ENCODE measurements at places on chromosomes 16 and 17.

- DNase-seq: no peak
Measured at GRCh38 chr16:7355758-7356157, 23.1 kb downstream of the RBFOX1 start.

- no peak for DNase-seq
Measured at GRCh38 chr17:27284811-27285415, 9.0 kb upstream of the WSB1 start.

- DNase-seq: no peak
Measured at GRCh38 chr17:69223809-69224208, 4.8 kb downstream of the ABCA10 start.

GRCh38 chr17:49287481-49287880, 56.9 kb upstream of the PHOSPHO1 start:
- DNase-seq: no peak

GRCh38 chr16:56134790-56135189, 56.5 kb upstream of the GNAO1 start:
- no peak for DNase-seq

GRCh38 chr17:38711792-38712571, 6.9 kb downstream of the MLLT6 start:
- no peak for DNase-seq

DNA sequence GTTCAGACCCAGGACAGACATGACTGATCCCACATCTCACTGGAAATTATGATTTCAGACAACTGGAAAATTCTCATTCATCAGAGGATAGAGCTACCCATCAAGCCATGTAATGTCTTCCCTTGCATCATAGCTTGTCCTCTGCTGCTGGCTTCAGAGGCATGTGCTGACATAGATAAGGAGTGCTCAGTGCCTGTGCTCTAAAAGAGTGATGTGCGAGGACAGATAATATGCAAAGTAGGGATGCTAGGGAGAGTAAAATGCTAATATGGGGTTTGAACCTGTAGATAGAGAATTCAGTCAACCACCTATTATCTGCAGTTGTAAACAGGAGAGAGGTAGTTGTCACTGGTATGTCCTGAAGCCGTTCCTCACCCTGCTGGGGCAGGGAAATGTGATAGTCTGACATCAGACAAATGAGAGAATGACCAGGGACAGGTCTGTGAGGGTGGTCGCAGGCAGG, 349.7 kb upstream of the CCL2 start:
- no peak for DNase-seq

GRCh38 chr16:26316683-26317464, 625.1 kb downstream of the HS3ST4 start:
- DNase-seq: no peak

GRCh38 chr16:28977703-28978662, 3.4 kb downstream of the SPNS1 start:
- DNase-seq: no peak

- DNase-seq: no peak
Measured at GRCh38 chr17:31492880-31493655, 101.6 kb downstream of the RAB11FIP4 start.

GRCh38 chr17:71251951-71252350, 868.9 kb upstream of the SOX9 start:
- peak; percentile 13 for DNase-seq

GRCh38 chr16:3578610-3579551, 1.7 kb upstream of the NLRC3 start:
- no peak for DNase-seq

DNA sequence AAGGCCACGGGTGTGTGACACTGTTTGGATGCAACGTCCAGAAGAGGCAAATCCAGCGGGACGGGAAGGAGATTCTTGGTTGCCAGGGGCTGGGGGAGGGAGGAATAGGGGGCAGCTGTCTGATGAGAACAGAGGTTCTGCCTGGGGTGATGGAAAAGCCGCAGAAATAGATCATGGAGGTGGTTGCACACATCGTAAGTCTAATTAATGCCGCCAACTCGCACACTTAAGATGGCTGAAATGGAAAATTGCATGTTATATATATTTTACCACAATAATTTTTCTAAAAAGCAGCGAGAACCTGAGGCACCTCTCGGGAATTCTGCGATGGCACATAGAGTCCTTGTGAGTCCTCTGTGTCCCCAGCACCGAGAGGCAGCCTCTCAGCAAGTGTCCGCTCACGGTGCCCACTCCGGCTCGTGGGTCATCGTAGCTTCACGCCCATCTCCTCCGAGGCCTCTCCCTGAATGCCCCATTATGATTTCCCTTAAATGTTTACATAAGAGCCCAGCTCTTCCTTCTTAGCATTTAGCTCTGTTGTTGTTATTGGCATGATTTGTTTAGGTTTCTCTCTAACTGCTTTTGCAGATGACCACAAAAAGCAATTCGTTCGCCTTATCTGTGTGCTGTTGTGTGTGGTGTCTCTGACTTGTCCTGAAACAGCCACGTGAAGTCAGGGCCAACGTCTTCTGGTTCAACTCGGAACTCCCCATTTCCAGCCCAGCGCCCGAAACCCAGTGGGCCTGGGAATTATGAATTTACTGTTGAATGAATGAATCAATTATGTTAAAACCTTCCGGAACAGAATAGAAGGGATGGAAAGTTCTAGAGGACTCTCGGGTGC, 7.7 kb downstream of the WFDC1 start:
- DNase-seq: no peak

DNA sequence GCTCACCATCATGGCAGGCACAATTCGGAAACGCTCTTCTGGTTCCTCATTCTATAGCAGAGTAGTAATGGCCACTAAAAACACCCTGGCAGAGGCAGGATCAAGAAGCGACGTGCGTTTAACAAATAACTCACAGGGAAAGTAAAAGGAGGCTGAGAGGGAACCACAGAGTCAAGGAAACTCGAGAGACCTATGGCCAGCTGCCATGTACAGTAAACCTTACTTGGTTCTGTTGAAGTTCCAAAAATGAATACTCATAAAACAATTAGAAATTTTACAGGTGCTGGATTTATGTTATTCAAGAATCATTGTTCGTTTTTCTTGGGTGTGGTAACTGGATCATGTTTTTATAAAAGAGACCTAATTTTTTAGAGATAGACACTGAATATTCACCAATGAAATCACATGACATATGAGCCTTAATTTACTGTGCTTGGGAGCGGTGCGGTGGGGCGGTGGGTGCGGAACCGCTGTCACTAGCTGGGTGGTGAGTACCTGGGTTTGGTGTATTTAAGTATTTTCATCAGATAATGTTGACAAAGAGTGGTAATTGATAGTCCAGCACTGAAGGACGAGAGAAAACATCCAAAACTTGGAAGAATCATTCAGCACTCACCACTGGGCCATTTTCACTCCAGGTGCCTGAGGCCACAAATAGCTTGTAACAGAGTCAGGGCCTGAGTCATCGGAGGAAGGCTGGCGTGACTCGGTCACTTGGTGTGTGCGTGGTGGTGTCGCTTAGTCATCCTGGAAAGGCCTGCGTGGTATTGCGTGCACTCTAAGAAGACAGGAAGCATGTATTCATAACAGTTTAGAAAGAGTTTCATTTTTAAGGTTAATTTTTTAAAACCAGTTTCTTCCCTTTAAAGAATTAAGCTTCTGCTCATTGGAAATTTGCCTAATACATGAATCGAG, 135.4 kb upstream of the CHMP6 start:
- no peak for DNase-seq

- DNase-seq: no peak
Measured at GRCh38 chr17:57678393-57678792, 66.7 kb downstream of the CCDC182 start.

GRCh38 chr17:42518755-42519545, 17.1 kb upstream of the NAGLU start:
- peak; percentile 23 for DNase-seq

GRCh38 chr16:87926246-87927194, 9.8 kb downstream of the CA5A start:
- DNase-seq: no peak

GRCh38 chr17:28384281-28385036, 13.0 kb downstream of the SARM1 start:
- DNase-seq: no peak

DNA sequence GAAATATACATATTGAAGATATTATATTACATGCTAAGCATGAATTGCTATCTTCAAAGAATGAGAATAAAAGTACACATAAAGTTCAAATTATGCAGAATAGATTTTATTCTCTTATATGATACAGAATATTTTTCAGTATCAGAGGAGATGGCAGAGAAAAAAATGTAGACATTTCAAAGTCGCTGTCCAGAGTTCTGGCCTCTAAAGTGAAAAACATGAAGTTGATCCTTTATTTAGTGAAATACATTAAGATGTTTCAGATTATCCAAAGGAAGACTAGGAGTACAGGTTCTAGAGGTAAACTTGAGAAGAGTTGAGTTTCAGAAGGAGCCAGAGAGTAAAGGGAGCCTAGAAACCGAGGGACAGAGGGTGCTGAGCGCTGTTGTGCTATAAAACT, 303.6 kb downstream of the UTP18 start:
- DNase-seq: no peak

DNA sequence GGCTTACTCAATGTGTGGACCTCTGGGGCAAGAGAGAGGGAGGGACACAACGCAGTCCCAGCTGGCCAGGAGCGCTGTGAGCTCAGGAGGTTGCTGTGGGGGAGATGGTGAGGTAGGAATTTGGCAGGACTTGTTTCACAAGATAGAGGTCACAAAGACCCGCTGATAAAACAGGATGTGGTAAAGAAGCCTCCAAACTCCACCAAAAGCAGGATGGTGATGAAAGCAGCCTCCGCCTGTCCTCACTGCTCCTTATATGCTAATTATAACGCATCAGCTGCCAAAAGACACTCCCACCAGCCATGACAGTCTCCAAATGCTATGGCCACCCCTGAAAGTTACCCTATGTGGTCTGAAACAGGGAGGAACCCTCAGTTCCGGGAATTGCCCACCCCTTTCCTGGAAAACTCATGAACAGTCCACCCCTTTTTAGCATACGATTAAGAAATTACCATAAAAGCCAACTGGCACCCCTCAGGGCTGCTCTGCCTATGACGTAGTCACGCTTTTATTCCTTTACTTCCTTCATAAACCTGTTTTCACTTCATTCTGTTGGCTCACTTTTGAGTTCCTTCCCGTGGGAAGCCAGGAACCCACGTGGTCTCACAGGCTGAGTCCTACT, 5.3 kb upstream of the EIF4A3 start:
- DNase-seq: no peak

DNA sequence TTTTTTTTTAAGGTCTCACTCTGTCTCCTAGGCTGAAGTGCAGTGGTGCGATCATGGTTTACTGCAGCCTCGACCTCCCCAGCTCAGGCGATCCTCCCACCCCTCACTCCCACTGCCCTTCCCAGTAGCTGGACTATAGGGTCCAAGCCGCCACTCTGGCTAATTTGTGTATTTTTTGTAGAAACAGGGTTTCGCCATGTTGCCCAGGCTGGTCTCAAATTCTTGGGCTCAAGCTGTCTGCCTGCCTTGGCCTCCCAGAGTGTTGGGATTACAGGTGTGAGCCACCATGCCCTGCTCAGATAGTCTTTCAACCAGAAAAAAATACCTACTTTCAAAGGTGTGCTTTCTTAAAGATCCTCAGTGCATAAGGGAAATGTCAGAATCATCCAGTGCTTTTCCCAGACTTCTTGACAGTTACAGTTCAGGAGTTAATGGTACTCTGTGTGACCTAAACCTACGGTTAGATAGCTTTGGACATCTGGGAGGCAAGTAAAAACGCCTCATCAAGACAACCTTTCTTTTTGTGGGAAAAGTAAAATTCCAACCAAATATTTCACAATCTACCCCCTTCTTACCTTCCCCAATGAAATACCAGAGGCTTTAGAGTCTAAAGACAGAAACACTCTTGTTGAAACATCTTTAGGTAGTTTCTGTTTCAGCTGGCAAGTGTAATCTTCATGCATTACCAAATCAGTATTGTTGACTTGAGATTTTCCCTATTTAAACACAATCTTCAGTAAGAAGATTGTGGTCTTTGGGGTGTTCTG, 6.8 kb downstream of the RSPRY1 start:
- DNase-seq: no peak

DNA sequence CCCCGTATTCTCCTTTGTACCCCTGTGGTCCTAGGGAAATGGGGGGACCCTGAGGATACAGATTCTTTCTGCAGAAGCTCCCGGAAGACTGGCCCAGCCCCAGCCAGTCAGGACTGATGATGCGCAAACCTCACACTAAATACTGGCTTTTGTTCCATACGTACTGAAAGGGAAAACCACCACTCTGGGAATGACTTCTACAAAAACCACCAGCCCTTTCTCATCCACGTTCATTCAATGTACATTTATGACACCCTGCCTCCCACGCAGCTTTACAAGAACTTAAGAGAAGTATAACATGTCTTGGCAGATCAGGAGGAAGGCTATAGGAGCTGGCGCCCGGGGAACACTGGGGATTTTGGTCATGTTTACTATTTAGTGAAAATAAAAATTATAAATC, 70.6 kb downstream of the MARCHF10 start:
- no peak for DNase-seq

- DNase-seq: no peak
Measured at GRCh38 chr17:7797976-7798375, 36.0 kb upstream of the KDM6B start.

DNA sequence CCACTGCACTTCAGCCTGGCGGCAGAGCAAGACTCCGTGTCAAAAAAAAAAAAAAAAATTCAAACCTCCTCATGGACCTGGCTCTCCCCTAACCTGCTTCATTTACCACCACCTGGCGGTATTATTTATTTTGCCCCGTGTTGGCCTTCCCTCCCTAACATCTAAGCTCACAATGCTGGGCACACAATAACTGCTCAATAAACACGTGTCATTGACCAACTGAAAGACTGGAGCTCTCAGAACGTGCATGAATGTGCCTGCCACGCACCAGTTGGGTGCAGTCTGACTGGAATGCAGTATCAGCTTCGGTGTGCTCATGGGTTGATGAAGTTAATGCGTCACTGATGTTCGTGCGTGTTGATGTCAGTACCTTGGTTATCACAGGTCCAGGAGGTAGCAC, 64.4 kb upstream of the CDC42EP4 start:
- no peak for DNase-seq

- no peak for DNase-seq
Measured at GRCh38 chr16:19687279-19687678, 30.7 kb downstream of the KNOP1 start.

DNA sequence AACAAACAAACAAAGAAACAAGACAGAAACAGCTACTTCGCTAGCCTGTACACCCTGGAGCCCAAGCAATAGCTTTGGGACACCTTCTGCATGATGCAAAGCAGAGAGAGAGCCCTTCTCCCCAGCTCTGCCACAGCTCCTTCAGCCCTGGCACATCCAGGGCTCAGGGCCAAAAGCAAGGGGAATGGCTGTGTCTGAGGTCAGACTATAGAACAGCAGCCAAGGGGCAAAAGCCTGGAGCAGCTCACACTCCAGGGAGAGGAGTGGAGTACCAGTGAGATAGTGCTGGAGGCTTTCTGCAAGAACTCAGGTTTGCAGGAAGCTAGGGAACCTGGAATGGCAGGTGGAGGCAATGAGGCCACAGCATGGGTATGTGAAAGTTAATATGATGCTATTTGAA, 11.6 kb upstream of the SEPHS2 start:
- no peak for DNase-seq

- no peak for DNase-seq
Measured at GRCh38 chr16:24836836-24837235, 8.9 kb upstream of the SLC5A11 start.

- DNase-seq: no peak
Measured at GRCh38 chr16:58847902-58848661, 114.0 kb upstream of the GOT2 start.

GRCh38 chr17:31294820-31295488, 2.1 kb downstream of the OMG start:
- DNase-seq: no peak

- no peak for DNase-seq
Measured at GRCh38 chr17:37605813-37606505, 3.3 kb downstream of the SYNRG start.

- no peak for DNase-seq
Measured at GRCh38 chr16:9151597-9151996, 60.2 kb downstream of the HAPSTR1 start.

Measured in NCI-H446 treated with DMSO at 0.1 percent for 48 hours (cell line).